ENCODE measurements at places on chromosomes 7 and 10. TPM values are rescaled to one million over a fixed set of nuclear protein-coding genes. Genes with fewer than 3 reads are reported as not detected.

LIPJ gene
- total RNA-seq: not detected

STOX1 gene
- 0.33 TPM for total RNA-seq

MBL2 gene
- not detected for total RNA-seq

OLAH gene
- not detected for total RNA-seq

FAM13C gene
- 5.2 TPM for total RNA-seq

SLIT1 gene
- 0.08 TPM for total RNA-seq

KCNH2 gene
- total RNA-seq: 94.1 TPM

CCNJ gene
- total RNA-seq: 2.4 TPM

FRMD4A gene
- 26.1 TPM for total RNA-seq

H2BK1 gene
- total RNA-seq: not detected

OR13A1 gene
- total RNA-seq: not detected

FAM241B gene
- 5.3 TPM for total RNA-seq

SLC25A28 gene
- 41.2 TPM for total RNA-seq

GBX1 gene
- total RNA-seq: 1.9 TPM

ELFN1 gene
- total RNA-seq: 10.5 TPM

AUTS2 gene
- 10.5 TPM for total RNA-seq

Measured in left ventricle myocardium inferior (tissue), 1 donor.